H4 (cell line): ENCODE measurements at places on chromosomes 2 and 18.

DNA sequence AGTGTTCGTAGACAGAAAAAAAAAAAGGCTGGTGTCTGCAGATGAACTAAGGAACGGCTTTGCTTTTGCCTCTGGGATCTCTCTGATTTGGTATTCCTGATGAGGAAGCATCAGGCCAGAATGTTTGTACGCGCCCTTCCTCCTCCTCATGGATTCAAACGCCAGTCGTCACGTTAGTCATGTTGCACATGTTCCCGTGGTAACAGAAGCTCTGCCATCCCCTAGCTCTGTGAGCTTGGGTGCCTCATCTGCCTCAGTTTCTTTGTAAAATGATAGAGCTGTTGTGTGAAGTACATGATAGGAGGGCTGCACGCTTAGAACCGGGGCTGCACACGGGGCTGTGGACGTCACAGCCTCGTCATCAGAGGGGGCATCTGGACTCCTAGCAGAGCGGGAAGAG is 47.0 kb downstream of the TSHZ1 start:
- DNase-seq: no peak

DNA sequence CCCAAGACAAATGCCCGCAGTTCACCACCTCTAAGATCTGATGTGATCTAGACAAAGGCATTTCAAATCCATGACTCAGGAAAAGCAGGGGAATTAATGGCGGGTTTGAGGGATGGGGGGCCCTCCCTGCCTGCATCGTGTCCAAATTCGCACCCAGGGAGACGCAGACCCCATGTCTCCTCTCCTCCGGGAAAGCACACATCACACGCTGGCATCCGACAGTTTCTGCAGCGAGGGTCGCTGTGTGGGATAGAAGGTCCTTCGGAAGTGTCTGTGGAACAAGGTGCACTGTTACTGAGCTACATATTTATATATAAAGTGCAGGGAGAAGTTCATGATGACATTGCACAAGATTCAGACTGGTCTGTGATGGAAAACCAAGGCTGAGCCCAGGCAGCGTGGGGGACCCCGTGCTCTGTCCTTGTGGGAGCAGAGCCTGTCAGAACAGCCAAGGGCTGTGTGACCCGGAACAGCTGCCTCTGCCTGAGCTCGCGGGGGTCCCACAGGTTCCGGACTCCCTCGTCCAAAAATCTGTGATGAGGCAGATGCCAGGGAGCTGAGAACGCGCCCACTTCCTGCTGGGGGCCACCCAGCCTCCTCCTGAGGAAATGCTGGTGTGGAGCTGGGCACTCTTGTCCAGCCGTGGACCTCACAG is 82.3 kb upstream of the CTDP1 start:
- DNase-seq: no peak

- DNase-seq: no peak
These were observed 242.5 kb downstream of the AFF3 start for GRCh38 chr2:99899882-99900281.

DNA sequence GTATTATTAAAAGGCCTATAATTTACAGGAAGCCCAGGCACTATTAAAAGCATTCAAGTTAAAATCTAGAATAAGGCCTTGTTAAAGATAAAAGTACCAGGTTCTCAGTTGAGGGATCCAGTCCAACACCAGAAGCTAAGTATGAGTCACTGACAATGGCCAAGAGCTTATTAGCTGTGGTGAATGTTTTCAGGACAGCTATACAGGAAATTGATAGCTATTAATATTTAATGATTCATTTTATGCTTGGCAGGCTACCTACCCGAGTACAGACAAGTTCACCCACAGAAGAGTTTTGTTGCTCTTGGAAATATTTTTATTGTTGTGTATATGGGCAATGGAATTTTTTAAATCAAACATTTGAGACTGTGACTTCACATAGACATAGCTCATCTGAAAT is 729.6 kb upstream of the ZNF804A start:
- no peak for DNase-seq
